ENCODE measurements at places on chromosomes 5 and 9.

GRCh38 chr9:79308012-79308411 is 263.8 kb upstream of the TLE4 start:
- no peak for DNase-seq

- DNase-seq, result no peak
Measured at GRCh38 chr5:15679161-15679560, 179.2 kb downstream of the FBXL7 start.

DNA sequence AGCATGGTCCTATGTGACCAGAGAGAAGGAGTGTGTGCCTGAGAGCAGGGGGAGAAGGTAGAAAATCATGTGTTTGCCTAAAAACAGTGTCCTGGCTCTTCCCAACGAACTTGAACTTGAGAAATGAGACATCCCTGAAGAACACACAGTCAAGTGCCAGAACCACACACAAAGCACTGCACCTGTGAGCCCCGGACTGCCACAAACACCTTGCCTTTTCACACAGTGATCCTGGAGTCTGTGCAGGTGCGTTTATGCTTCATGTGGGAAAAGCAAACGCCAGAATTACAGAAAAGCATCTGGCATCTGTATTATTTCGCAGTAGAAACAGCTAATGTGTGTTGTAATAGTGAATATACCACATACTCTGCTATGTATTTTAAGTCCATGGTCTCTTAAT is 9.3 kb downstream of the CTNND2 start:
- no peak for DNase-seq

- no peak for DNase-seq
Measured at GRCh38 chr5:53381-54174, 38.4 kb upstream of the PLEKHG4B start.

GRCh38 chr5:138180183-138180782 is 1.4 kb downstream of the KIF20A start:
- DNase-seq, result no peak

DNA sequence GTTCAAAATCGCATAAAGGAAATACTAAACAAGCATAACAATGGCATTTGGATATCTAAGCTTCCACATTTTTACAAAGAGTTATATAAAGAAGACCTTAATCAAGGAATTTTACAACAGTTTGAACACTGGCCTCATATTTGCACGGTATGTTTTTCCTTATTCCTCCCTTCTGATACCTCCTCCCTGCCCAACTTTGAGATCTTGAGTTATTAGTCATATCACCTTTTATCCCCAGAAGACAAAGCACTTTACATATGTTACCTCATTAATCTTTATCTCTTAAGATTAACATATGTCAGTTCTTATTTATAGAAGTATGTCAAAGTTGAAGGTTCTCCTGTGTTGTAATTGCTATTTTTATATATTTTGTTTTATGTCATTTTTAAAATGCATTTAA is 29.8 kb downstream of the TDRD7 start:
- DNase-seq, result no peak

DNA sequence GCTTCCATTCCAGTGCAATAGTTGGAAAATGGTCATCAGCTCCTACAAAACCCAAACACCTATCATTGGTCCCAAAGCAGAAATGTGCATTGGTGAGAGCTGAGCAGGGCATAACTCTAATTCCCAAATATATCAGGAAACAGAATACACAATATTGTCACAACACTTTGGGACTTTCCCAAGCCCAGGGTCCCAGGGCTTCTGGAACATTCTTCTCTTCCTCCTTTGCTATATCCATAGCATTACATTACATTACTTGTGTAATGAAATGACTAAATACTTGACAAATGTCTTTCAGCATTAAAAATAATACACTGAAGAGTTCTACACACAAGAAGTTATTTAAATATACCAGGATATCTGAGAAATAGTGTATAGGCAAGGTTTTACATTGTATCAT is 45.6 kb downstream of the LIX1 start:
- no peak for DNase-seq

DNA sequence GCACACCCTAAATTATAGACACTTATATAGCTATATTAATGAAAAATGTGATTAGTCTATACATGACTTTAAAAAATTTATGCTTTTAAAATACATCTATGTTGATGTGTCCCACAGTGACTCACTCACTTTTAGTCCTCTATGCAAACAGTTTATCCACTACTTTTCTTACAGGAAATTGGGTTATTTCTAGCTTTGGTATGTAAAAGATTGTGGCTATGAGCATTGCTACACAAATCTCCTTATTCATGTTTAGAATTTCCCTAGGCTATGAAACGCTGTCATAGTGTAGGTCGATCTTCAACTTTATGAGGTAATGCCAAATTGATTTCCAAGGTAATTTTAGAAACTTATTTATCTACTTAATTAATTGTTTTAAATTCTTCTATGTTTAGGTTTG is 687.4 kb downstream of the PRR16 start:
- DNase-seq, result no peak

GRCh38 chr5:151019331-151019730 is 1.1 kb upstream of the GPX3 start:
- no peak for DNase-seq

DNA sequence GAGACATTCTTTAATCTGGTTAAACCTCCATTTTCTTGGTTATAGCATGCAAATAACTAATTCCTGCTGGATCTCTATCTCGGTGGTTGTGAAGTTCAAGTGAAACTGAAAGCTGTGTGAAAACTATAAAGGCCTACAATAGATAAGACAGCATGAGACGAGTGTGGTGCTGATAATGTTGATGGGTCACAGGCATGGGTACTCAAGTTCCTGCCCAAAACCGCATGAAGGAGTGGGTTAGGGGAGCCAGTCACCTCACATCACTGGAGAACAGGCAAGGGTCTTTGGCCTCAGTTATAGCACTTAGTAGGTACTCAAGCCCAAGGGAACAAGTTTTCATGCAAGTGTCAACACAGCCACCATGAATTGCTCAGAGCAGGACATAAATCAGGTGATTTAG is 16.7 kb downstream of the HMHB1 start:
- no peak for DNase-seq

DNA sequence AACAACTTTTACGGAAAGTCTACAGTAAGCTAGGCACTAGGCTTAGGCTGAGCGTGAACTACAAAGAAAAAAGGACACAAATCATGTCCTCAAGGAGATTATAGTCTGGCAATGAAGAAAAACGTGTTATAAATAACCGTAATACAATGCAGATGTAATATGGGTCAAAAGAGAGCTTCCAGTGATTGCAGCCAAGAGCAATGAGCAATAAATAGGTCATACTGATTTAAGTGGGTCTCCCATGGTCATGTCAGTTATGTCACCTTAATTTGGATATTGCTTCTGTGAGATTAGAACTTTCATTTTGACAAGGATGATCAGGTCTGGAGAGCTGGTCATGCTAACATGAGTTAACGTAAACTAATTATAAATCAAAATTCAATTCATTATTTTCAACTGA is 158.6 kb upstream of the GNA14 start:
- DNase-seq, result no peak

- DNase-seq, result no peak
Measured at GRCh38 chr9:27566118-27566517, 7.2 kb downstream of the C9orf72 start.

DNA sequence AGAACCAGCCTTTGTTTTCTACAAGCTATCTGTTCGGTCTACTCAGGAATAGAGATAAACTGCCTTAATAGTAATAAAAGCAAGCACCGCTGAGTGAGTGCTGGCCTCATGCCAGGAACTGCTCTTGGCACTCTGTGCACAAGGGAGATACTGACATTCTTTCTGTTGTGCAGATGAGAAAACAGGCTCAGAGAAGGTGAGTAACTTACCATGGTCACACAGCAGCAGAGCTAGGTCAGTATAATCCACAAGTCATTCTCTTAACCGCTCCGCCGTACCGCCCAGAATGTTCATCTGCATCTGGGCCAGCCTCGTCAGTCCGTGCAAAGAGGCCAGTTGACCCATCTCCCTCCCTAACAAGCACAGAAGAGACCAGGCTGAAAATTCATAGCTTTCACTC is 27.4 kb downstream of the QRFP start:
- DNase-seq, result no peak

DNA sequence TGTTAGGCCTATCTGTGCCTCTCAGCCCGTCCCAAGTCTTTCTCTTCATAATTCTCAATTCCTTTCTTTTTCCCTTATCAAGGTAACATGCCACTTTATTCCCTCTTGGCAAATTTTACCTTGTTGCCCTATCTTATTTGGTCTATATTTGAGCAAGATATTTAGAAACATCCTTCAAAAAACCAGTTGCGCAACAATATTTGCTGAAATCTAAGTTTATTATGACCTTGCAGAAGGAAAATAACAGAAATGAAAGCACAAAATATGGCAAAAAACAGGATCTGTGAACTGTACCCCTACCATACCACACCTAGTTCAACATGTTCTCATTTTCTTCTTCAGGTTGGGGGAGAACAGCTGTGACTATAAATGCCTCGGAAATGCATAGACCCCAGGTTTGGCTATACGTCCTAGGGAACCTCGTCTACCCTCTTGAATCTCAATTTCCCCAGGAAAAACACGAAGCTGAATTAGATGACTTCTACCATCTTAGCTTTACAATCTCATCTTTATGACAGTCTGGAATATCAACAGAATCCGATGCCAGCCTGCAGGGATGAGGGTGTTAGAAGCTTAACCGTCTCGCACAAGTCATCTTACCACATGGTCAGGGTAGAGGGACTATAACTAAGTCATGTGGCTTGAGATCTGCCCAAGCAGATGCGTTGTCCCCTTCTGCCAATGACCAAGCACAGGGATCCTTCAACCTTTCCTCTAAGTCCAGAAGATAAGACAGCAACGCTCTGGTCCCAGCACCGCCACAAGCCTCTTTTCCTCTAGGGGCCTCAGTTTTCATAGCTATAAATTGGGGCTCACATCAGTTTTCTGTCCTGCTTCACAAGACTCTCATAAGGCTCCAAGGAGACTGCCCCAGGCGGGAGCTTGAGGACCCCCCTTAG is 1.3 kb downstream of the LCP2 start:
- no peak for DNase-seq

GRCh38 chr5:168176941-168177340 is 114.5 kb upstream of the WWC1 start:
- no peak for DNase-seq

GRCh38 chr5:56175488-56175887 is 57.6 kb downstream of the ANKRD55 start:
- DNase-seq, result no peak

DNA sequence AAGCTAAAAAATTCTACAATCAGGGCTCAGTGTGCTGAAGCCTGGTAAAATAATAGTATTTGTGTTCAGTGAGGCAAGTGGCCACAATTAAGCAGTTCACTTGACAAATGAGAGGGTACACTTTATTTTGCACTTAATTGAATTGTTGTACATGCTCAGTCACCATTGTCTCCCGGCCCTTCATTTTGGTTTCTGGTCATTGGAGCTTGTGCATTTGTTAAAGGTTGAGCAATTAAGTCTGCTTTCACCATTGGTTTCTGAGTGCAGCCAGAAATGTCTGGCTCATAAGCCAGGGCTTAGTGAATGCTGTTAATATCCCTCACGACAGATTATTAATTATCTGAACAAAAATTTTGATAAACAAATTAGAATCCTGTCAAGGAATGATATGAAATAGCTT is 89.6 kb downstream of the PRDM6 start:
- no peak for DNase-seq

- no peak for DNase-seq
Measured at GRCh38 chr9:35598866-35599590, 6.0 kb upstream of the TESK1 start.

DNA sequence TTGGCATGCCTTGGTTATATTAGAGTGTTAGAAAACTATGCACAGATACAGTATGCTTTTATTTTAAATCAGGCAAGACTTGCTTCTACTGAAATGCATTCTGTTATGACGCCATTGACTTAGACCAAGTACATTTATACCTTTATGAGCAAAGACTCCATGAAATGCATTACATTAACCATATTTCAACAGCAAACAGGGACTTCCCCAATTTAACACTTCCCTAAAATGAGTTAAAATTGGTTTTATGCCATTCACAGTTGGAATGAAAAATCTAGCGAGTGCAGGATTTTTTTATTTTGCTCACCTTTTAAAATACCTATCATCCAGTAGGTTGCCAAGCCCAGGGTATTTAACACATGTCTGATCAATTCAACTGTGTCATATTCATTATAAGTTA is 272.1 kb upstream of the IZUMO3 start:
- no peak for DNase-seq

GRCh38 chr9:37694355-37694754 is 43.6 kb downstream of the FRMPD1 start:
- no peak for DNase-seq

- no peak for DNase-seq
Measured at GRCh38 chr5:173693670-173694069, 77.2 kb upstream of the BOD1 start.

- DNase-seq, result no peak
Measured at GRCh38 chr5:53902296-53902907, 342.0 kb downstream of the NDUFS4 start.

- no peak for DNase-seq
Measured at GRCh38 chr9:18461496-18461895, 12.5 kb upstream of the ADAMTSL1 start.

DNA sequence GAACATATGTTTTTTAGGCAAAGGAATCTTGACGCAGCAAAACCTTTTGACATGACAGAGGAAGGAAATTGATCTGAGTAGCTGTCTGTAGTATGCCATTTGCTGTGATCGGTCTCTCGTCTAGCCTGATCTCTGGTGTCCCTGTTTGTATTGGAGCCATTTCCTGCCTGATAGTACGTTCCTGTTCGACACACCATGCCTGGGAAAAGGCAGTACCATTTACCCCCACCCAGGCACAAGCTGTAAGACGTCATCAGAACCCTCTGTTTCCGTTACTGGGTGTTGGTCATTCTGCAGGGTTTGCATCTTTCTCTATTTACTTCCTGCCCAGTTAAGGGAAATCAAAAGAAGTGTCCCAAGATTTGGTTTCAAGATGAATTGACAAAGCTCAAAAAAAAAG is 129.7 kb downstream of the CEMIP2 start:
- no peak for DNase-seq

GRCh38 chr5:133715216-133715615 is 102.9 kb upstream of the FSTL4 start:
- no peak for DNase-seq

- no peak for DNase-seq
Measured at GRCh38 chr5:74934949-74935751, 69.0 kb upstream of the FAM169A start.

- no peak for DNase-seq
Measured at GRCh38 chr5:167886196-167886595, 405.2 kb upstream of the WWC1 start.

- no peak for DNase-seq
Measured at GRCh38 chr9:69535286-69535832, 136.8 kb downstream of the APBA1 start.
